Activated T-helper 1 cell treated with anti-CD3 and anti-CD28 coated beads, Interleukin-2, amount 50 U/mL, for 16 hours (primary cell): ENCODE measurements at places on chromosomes 2 and 18.

- no peak for DNase-seq
Measured at GRCh38 chr2:10467401-10467800, 19.3 kb upstream of the ODC1 start.

- DNase-seq, result no peak
Measured at GRCh38 chr2:196260546-196260945, 89.2 kb upstream of the STK17B start.

- no peak for DNase-seq
Measured at GRCh38 chr2:120826716-120827410, 91.2 kb downstream of the GLI2 start.

GRCh38 chr2:32485399-32485798 is 128.6 kb downstream of the BIRC6 start:
- no peak for DNase-seq
